Activated CD8-positive, alpha-beta memory T cell treated with anti-CD3 and anti-CD28 coated beads for 4 hours (primary cell): ENCODE measurements at places on chromosomes 1 and 21.
A peak's percentile ranks its signal among the peaks of the same experiment; 100 is the strongest.

- no peak for DNase-seq
These were observed 171.0 kb downstream of the ZZZ3 start for GRCh38 chr1:77511440-77511840.

DNA sequence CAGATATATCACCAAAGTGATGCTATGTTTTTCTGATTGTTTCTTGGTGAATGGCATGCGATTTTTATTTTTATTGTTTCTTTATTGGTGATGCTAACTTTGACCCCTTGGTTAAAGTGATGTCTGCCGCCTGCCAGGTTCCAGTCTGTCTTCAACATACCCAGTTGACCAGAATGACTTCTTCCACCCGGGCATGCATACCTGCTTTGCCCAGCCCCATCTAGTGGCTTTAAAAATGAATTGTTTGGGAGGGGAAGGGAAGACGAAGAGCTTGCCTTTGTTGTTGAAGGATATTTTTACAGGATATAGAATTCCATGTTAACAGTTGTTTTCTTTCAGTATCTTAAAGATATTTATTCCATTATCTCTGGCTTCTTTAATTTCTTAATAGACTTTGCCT, 65.1 kb downstream of the ATG4C start:
- DNase-seq = no peak

- DNase-seq = peak; percentile 45
These were observed 12.5 kb downstream of the TRAF3IP3 start for GRCh38 chr1:209768354-209768774.

- DNase-seq = no peak
These were observed 727.8 kb upstream of the ADAMTS5 start for GRCh38 chr21:27694667-27695066.

DNA sequence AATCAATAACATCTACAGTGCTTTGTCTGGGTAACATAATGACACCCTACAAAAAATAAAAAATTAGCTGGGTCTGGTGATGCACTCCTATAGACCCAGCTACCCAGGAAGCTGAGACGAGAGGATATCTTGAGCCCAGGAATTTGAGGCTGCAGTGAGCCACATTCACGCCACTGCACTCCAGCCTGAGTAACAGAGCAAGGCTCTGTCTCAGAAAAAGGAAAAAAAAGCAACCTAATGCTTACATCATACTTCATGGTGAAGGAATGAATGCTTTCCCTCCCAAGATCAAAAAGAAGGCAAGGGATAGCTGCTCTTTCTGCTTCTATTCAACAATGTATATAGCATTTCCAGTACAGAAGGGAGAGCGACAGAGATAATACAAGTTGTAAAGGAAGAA, 24.2 kb upstream of the CTTNBP2NL start:
- no peak for DNase-seq

GRCh38 chr1:159939678-159940002, 5.8 kb downstream of the IGSF9 start:
- no peak for DNase-seq

DNA sequence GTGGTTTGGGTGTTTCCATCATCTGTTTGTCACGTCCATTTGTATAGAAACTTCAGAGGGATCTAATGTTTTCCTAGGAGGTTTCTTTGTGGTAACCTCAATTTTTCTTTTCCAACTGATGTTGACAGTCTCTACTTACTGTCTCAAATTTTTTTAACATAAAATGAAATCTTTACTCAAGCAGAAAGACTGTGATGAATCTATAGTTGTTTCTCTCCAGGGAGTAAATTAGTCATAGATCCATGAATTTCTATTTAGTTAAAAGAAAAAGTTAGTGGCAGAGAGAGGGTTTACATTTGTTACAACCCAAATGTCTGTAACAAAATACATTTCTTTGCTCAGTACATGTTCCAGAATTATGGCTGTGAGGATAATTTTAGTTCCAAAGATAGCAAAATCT, 161.6 kb downstream of the DISP1 start:
- DNase-seq = no peak

DNA sequence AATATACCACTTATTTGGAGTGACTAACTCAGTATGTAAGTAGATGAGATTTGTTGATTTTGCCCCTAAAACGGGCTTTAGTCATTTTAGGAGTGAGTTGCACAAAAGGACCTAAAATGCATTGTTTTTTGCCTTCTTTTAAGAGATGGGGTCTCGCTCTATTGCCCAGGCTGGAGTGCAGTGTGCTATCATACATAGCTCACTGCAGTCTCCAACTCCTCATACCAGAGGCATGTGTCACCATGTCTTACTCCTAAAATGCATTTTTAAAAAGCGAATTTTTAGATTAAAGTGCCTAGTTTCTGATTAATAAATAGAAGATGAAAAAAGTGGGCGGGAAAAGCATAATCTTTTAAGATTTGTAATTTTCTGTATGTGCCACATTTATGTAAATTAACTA, 11.5 kb upstream of the NEXN start:
- no peak for DNase-seq

DNA sequence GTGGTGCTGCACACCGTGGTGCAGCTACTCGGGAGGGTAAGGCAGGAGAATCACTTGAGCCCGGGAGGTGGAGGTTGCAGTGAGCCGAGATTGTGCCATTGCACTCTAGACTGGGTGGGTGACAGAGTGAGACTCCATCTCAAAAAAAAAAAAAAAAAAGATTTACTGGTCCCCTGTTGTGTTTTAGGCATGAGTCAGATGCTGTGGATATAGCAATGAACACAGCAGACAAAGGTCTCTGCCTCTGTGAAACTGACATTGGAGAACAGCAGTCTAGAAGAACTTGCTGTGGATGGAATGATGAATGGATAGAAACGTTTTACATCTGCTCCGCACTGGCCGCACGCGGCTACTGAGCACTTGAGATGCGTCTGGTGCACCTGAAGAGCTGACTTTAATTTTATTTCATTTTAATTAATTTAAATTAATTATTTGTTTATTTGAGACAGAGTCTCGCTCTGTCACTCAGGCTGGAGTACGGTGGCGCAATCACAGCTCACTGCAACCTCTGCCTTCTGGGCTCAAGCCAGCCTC, 24.5 kb upstream of the EPHA2 start:
- DNase-seq = no peak

- DNase-seq = no peak
These were observed 12.2 kb upstream of the PADI6 start for GRCh38 chr1:17359808-17360207.

DNA sequence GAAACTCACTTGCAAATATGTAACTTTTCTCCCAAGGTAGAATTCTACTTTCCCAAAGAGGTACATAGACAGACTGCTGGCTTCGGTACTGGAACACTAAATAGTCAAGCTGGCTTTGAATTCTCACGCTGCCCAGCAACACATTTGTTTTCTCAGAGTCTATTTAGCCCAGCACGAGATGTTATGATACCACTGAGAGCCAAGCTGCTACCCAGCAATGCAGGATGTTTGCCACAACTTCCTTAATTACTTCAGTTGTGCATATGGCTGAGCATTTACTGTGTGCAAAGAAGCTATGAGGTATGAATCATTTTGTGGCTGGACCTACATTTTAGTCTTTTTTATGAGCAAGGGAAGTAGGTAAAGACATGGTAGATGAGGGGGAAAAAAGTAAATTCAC, 793.2 kb downstream of the PLA2G4A start:
- no peak for DNase-seq

GRCh38 chr1:225428881-225429455, 1.1 kb upstream of the LBR start:
- DNase-seq = no peak

GRCh38 chr1:156895455-156895812, 1.9 kb downstream of the PEAR1 start:
- DNase-seq = no peak

GRCh38 chr1:67019600-67020136, 34.3 kb downstream of the SLC35D1 start:
- DNase-seq = no peak

GRCh38 chr1:17852383-17852782, 97.2 kb downstream of the ACTL8 start:
- no peak for DNase-seq

- no peak for DNase-seq
These were observed 402.2 kb downstream of the GPATCH2 start for GRCh38 chr1:217228689-217229088.

DNA sequence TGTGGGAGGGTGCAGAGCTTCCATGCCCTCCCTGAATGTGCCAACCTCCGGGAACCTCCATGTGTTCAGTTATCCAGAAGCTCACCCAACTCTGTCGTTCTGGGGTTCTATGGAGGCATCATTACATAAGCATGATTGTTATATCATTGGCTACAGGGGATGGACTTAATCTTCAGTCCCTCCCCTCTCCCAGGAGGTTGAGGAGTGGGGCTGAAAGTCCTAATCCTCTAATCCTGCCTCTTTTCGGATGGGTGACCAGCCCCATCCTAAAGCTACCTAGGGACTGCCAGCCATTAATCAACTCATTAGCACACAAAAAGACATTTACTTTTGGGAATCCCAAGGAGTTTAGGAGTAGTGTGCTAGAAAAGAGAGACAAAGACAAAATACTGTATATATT, 32.0 kb upstream of the PSEN2 start:
- no peak for DNase-seq

- DNase-seq = no peak
These were observed 8.0 kb upstream of the HSD11B1 start for GRCh38 chr1:209696673-209697072.

DNA sequence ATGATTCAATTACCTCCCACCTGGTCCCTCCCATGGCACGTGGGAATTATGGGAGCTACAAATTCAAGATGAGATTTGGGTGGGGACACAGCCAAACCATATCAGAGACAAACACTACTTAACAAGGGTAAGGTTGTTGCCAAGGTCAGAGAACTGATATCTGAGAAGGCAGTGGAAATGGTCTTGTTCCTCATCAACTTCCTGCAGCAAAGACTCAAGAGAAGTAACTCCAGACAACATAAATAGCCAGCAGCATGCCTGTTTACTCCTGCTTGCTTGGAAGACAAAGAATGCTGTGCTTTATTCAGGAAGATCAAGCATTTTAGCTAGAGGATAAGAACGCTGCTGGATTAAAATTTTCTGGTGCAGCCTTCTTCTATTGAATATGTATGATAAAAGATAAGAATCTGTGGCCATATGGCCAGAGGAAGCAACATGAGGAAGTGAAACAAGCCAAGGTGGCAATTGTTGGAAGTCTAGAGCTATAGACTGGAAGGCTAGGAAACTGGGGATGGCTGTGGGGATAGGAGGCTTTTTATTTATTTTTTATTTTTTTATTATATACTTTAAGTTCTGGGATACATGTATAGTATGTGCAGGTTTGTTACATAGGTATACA, 36.4 kb downstream of the DDAH1 start:
- no peak for DNase-seq

- no peak for DNase-seq
These were observed 24.1 kb downstream of the EIF4G3 start for GRCh38 chr1:21152423-21153100.

DNA sequence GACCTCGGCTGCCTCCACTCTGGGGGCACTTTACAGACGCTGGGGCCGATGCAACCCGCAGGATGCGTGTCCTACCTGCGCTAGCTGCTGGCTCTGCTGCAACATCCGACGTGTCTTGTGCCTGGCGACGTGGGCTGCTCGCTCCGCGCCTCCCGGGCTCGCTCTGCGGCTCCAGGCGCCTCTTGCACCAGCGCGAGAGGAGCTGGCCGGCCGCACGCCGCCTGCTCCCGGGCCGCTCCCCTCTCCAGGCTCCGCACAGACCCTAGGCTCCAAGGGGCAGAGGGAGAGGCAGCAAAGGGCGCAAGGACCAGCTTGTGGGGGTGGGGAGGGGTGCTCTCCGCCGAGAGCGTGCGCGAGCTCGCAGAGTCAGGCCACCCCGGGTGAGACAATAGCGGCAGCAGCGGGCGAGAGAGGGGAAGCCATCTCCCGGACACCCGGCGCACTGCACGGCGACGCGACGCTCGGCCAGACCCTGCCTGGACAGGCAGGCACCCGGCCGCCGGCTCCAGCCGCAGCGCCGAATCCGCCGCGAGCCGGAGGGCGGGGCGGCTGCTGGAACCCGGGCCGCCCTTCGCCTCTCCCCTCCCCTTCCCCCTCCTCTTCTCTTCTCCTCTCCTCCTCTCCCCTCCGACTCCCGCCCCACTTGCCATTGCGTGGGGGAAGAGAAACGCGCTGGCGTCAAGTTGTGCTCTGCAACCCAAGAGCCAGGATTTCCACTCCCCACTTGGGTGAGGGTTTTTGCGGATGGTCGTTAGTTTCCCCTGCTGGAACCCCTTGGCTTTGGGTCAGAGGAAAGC, at the start of gene PIK3C2B:
Gene PIK3C2B, minus strand, starts transcription at position 525 of the 797 bp plus-strand sequence. CDS start 25,003 bp downstream, outside the sequence.
- peak; percentile 30 for DNase-seq

- no peak for DNase-seq
These were observed 34.3 kb upstream of the RAP1GAP start for GRCh38 chr1:21703318-21703963.

- peak; percentile 39 for DNase-seq
These were observed 245.1 kb downstream of the PTBP2 start for GRCh38 chr1:96966536-96967138.

- DNase-seq = no peak
These were observed 39.5 kb downstream of the RASAL2 start for GRCh38 chr1:178133239-178133989.

GRCh38 chr1:69421286-69421685, 146.4 kb upstream of the LRRC7 start:
- no peak for DNase-seq

GRCh38 chr1:175200678-175201521, 8.3 kb upstream of the KIAA0040 start:
- no peak for DNase-seq

DNA sequence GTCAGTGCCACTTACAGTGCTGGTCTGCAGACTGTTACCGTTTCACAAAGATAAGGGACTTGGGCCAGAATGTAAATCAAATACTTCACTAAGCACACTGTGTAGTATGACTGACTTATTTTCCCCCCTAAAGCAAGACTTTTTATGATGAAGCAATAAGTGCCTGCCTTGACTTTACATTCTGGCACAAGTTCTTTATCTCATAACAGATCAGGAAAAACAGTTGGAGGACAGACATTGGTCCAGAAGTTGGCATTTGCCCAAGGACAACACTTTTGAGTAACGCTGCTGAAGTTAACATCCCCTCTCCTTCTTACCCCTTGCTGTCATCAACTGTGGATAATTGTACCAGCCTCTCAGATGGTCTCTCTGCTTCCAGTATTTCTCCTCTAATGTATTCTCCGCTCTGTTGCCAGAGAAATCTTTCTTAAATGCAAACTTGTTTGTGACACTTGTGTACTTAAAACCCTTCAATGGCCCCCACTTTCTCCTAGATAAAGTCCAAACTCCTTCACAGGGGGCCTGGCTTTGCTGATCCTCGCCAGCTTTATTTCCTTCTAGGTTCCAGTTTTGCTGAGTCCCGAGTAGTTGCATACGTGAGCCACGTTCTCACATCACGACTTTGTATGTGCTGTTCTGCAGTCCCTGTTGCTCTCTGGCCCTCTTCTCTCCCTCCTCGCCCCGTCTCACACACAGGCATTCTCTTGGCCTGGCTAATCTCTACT, 45.7 kb downstream of the S1PR1 start:
- DNase-seq = no peak

GRCh38 chr1:38500891-38501290, 358.7 kb downstream of the RRAGC start:
- DNase-seq = no peak
